ENCODE measurements at places on chromosomes 16 and 17.

GRCh38 chr17:63798572-63799106 is 24.7 kb downstream of the DDX42 start:
- DNase-seq = no peak

DNA sequence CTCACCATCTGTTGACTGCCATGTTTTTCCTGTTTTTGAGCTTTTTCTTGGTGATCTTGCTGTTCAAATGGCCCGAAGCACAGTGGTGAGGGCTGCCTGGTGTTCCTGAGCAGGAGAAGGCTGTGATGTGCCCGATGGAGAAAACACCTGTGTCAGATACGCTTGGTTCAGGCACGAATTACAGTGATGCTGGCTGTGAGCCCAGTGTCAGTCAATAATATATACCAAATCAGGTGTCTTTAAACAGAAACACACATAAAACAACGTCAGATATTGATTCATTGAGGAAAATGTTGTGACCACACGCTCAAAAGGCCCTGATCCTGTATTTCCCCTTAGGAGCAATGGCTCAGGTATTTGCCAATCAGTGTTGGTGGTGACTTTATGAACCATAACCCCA is 111.7 kb downstream of the SDR42E1 start:
- no peak for DNase-seq

DNA sequence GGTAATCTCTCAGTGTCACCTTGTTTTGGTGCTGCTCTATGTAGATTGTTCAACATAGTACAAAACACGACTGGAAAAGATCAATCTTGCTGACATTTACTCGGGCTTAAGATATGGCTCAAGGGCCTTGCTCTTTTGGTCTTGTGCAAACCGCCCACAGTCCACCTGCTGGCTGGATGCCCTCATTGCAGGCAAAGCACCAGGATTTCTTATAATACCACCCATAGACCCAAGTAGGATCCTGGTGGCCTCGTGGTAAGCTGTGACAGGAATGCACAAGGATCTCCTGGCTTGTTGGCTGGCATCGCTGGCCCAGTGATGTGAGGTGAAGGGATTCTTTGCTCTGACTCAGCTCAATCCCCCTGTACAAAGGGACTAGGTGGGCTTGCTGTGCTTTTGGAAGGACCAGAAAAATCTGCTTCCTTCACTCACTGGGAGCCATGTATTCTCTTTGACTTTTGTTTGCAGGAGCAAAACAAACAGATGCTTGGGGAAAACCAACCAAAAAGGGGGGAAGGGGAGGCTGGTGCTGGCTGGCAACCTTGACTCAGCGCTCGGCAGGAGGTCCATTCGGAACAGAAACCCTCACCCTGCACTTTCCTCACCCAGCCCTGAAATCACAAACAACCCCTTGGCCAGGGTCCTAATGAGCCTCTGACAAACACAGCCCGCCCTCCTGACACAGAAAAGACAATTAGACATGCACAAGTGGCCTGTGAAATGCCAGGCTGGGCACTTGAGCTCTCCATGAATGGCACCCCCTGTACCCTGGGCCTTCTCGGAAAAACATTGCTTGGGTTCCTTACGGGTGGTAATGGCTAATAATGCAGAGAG is 36.6 kb upstream of the MED9 start:
- DNase-seq = peak; percentile 47

GRCh38 chr16:85469929-85470590 is 143.1 kb upstream of the GSE1 start:
- DNase-seq = no peak

DNA sequence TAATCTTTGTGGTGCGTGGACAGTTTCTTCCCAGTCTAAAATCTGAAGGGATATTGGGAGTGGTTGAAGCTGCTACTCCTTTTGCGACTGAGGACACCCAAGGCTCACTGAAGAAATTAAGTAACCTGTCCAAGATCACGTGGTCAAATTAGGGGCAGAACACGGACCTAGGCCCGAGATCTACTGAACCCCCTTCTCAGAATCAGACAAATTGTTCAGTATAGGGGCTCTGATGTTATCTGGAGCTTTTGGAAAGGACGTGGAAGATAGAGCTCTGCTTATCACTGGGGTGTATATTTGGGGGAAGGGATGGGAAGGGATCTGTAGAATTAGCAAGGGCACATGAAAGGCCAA is 857 bp downstream of the TANGO6 start:
- no peak for DNase-seq

DNA sequence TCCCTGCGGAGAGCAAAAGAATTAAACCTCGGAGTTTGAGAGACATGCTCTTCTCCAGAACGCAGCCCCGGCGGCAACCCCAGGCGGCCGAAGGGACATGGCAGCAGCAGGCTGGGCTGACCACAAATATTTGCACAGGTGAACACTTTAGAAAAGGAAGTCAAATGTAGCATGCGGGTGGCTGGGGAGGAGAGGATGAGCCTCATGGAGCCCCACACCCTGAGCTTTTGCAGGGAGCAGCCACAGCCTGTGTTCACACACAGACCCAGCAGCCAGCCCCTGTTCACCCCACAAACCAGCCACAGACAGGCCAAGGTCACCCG is 17.8 kb downstream of the HS3ST6 start:
- DNase-seq = no peak

- no peak for DNase-seq
Measured at GRCh38 chr16:52407778-52408177, 139.2 kb downstream of the TOX3 start.

DNA sequence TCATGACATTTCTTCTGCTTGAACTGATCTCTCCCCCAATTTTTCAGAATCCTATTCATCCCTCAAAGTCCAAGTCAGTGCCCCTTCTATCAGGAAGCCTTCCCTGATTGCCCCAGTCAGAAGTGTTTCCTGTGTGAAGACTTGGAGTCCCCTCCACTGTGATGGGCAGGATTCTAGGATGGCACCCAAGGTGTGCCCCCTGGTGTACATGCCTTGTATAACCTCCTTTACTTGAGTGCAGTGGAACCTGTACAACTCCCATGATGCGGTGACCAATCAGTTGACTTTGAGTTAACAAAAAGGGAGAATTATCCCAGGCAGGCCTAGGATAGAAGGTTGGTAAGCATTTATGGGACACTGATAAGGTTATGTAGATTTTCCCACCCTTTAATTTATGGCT is 23.4 kb downstream of the MYH13 start:
- DNase-seq = no peak

- no peak for DNase-seq
Measured at GRCh38 chr16:53428681-53429080, 5.6 kb upstream of the RBL2 start.

DNA sequence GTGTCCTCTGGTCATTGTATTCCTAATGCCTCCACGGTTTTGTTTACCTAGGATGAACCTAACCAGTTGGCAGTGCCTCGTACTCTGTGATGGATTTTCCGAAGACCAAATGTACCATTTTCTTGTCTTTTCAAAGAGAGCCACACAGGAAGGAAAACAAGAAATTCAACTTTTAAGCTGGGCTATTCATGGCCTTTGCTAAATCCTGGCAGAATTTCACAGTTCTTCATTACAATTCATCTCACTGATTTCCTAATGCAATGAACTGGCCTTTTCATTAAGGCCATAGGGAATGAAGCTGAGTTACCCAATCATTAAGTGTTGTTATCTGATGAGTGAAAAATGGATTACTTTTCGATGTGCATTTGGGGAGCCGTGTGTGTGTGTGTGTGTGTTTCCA is 7.9 kb upstream of the KCNJ16 start:
- no peak for DNase-seq

DNA sequence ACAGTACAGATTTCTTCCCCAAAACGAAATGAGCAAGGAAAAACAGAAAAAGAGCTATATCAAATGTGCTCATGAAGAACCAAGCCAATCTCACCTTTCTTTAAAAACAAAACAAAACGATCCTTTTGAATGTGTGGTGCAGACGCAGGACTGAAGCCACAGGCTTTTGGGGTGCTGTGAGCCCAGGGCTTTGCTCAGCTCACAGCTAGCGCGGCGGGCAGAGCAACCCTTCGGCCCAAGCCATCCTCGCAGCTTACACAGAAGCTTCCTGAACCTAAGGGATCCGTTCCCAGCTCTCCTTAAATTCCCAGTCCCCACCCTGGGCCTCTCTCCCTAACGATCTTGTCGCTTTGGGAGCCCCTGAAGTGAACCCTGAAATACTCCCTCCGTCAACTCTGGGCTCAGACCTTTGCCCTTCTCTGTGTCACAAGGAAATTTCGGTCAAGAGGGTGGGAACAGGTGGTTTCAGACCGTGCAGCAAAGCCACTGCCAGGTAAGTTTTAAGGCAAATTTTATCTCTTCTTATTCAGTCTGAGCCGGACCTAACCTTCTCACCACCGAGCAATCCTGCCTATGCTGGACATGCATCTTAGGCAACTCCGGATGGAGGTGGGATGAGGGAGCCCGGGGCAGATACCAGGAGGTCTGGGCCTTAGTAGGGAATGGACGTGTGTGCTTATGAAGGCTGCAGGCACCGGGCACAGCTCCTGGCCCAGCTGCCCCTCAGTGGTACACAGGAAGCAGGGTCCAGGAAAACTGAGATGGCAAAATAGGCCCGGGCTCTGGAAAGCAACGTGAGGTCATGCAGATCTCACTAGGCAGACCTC is 52.0 kb downstream of the COTL1 start:
- no peak for DNase-seq

DNA sequence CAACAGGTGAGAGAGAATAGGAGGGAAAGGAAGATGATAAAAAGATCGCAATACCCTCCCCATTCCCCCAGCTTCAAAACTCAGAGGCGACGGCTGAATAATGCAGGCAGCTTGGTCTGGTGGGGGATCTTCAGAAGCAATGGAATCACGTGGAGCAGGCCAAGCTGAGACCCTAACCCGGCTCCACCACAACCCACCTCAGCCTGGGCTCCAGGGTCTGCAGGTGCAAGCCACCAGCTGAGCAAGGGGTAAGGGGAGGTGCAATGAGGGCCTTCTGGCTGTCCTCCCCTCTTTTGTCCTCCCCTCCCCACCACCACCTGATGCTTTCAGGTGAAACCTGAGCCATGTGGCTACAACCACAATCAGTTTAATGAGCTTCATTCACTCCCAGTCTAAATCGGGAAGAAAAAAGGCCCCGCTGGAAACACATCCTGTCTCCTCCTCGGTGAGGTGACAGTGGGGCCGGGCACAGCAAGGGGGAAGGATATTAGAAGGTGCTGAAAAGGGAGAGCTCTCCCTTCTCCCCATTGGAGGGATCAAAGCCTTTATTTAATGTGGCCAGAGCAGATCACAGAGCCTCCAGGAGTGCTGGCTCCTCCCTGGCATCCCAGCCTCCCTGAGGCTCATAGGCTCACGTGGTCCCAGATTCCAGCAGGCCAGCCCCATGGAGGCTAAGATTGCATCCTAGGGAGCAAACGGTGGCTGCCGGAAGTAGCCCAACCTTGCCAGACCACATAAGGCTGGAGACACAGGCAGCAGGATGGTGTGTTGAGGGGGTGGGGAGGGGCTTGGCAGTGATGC is 261.0 kb downstream of the SOX9 start:
- DNase-seq = no peak

- no peak for DNase-seq
Measured at GRCh38 chr17:28849281-28849680, 5.5 kb upstream of the ERAL1 start.

GRCh38 chr16:89498839-89499238 is 8.5 kb upstream of the ANKRD11 start:
- DNase-seq = no peak

DNA sequence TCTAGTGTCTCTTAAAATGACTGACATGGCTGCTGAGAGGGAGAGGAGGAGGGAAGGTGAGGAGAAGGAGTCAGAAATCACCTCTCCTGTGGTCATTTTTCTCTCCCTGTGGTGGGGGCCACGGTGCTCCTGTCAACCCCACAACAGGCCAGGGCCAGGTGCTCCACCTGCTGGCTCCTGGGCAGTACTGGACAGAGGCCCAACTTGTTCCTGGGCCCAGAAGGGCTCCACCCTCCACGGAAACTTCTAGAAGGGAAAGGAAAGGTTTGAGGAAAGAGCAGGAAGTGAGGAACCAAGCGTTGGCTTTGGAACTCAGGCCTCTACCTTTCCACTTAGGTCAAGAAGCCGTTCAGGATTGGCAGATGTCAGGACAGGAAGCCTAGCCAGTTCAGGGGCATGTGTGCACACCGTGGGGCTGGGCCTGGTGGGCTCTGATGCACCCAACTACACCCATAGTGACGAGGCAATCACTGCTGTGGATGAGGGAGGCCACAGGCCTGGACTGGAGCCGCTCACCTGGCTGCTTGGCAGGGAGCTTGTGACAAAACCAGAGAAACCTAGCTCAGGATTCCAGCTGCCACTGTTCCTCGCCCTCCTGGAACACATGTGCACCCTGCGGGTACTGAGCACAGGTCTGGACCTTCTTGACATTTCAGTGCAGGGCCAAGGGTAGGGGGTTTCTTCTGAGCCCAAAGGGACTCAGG is 36.1 kb downstream of the WNT3 start:
- no peak for DNase-seq

GRCh38 chr16:2486645-2487516 is 12.0 kb downstream of the TBC1D24 start:
- peak; percentile 61 for DNase-seq

- DNase-seq = no peak
Measured at GRCh38 chr17:55037828-55038227, 69.3 kb downstream of the STXBP4 start.

Data from activated T-helper 1 cell treated with anti-CD3 and anti-CD28 coated beads, Interleukin-2, amount 50 U/mL, for 16 hours (primary cell).